NCI-H1417 treated with DMSO at 0.1 percent for 48 hours (cell line): ENCODE measurements at places on chromosomes 11 and 22.
A peak's percentile ranks its signal among the peaks of the same experiment; 100 is the strongest.

DNA sequence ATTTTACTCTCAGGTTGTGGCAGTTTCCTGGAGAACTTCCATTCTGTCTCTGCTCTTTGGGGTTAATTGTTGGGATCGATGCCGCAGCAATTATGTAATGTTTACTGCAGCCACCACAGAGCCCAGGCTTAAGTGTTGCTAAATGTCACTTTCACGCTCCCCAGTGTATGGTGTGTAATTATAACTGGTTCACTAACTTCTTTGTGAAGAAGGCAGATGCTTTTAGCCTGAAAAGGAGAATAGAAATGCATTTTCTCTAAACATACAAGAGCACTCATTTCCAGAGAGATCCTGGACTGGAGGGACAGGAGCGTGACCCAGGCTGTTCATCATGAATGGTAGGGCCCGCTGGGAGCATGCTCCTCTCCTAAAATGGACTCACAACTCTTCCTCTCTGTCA is 132.2 kb upstream of the PLET1 start:
- peak; percentile 73 for DNase-seq

DNA sequence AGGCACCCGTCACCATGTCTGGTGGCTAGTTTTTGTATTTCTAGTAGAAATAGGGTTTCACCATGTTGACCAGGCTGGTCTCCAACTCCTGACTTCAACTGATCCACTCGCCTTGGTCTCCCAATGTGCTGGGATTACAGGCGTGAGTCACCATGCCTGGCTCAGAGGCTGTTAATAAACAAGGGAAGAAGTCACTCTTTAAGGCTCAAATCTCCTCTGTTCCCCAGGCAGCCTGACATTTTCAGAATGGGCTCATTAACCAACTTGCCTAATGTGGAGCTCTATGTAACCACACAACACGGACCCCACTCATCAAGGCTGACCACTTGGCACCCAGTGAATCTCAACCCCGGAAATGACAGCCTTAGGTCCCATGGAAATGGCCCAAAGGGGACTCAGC is 24.1 kb downstream of the APOL3 start:
- no peak for DNase-seq

GRCh38 chr11:48142889-48143288 is 73.7 kb upstream of the OR4B1 start:
- no peak for DNase-seq

DNA sequence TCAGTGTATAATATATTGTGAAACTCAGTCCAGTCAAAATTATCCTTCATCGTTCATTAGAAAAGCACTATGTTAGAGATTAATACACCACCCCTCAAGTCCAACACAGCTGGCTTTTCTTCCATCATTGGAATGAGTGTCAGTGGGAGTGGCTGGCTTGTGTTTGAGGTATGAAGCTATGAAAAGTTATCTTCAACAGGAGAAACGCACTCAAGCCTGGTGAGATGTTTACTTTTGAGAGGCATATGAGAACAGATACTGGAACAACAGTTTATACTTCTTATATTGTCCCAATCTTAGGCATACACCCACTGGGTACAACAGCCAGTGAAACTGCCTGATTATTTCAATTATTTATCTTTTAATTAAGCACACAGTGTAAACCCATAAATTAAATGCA is 34.3 kb downstream of the PLEKHB1 start:
- DNase-seq = no peak

GRCh38 chr22:24068717-24069297 is 57.7 kb downstream of the CABIN1 start:
- no peak for DNase-seq

DNA sequence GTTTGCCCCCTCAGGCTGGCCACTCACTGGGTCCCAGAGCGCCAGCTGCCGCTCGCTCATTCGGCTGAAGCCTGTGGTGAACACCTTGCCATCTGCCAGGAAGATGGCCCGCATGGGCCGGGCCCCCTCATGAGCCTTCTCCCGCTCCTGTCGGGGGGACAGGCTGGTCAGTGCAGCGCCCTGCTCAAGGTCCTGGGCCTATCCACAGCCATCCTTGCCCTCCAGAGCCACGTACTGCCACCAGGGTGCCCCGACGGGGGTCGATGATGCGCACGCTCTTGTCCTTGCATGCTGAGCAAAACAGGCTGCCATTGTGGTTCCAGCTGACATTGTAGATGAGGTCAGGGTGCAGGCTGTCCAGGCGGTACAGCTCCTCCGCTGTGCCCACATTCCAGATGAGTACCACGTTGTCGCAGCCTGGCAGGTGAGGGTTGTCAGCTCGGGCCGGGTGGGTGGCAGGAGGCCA is 2.1 kb downstream of the CORO1B start:
- no peak for DNase-seq

GRCh38 chr11:9594267-9595046 is 21.0 kb downstream of the WEE1 start:
- DNase-seq = no peak

DNA sequence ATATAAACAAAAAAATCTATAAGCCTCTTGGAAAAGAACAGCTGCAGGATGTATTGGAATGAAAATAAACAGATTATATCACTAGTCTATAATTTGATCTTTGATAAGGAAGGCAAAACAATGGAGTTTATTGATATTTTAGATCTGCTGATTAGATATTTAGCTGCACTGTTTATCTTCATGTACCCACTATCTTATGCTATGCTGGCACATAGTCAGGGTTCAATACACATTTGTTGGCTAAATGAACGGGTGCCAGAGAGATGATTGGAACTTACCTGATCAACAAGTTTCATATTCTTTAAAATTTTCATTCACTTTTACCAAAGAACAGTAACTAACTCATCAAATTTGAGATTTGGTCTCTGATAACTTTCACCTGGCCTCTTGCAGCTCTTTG is 26.9 kb downstream of the MMP20 start:
- DNase-seq = no peak

DNA sequence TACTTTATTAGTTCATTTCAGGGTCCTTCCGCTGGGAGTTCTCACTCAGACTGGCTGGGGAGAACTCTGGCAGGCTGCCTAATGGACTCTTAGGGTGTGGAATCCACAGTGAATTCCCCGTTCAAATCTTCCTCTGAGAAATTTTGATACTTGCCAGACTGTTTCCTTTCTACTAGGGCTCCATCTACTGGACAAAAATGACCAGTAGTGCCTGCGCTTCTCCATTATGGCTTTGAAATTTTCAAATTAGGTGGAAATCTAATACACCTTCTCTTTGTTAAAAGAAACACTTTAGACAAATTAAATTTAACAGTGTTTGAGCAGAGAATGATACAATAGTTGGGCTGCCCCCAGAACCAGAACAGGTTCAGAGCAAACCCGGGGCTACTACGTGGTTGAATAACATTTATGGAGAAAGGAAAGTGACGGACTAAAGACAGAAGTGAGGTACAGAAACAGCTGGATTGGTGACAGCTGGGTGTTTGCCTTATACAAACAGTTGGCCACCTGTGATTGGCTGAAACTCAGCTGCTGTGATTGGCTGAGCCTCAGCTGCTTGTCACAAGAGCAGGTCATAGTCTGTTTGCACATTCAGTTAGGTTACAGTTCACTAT is 52.9 kb upstream of the FDX1 start:
- DNase-seq = peak; percentile 59

DNA sequence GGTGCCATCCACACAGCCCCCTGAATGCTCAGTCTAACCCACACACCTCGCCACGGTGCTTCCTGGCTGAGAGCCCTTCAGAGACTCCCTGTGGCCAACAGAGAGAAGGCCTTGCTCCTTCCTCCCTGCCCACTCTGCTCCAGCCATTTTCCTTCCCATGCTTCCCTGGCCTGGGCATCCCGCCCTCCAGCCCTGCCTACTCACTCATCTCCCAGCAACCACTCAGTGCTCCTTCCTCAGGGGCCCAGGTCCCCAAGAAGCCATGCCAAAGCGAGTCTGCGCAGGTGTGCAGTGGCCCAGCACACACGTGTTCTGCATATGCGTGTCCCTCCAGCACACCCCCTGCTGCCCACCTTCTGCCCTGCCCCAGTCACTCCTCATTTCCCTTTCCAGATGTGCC is 56.4 kb downstream of the NECTIN1 start:
- no peak for DNase-seq

DNA sequence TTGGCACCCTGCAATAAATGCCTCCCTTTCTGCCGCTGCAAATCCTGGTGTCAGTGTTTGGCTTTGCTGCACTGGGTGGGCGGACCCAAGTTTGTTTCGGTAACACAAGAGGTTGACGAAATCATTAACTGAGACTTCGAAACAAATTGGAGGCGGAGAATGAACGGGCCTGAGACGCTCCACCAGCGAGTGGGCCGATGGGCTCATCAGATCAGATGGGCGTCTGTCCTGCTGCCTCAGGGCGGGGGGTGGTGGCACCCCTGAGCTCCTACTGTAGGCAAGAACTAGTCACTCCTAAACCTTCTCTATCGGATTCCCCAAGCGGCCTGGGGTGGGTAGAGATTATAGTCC is 918 bp upstream of the CAPN5 start:
- no peak for DNase-seq

DNA sequence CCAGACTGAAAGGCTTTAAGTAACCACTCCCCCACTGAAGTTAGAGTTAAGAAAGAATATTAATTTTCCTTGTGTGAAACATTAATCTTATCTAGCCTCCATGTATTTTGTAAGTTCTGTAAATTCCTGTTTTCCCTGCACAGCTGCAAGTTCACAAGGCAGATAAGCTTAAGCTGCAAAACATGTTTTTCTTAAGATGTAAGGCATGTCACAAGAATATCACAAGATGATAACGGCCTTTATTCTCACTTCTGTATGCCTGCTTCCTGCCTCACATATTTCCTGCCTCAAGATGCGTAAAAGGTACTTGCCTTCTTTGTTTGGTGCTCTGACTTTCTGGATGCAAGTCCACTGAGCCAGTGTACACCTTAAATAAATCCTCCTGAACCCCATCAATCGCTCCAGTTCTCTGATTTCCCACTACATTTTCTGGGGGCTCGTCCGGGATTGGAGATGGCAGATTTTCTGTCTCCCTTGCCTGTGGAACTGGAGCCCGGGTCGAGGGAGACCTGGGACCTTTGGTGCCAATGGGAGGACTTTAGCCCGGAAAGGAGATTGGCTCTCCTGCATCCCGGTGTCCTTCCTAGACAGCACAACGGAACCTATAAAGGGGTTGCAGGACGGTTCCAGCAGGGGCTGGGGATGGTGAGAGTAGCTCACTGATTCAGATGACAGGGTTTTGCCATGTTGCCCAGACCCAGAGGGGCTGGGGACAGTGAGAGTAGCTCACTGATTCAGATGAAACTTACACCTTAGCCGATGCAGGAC is 30.2 kb downstream of the PPARA start:
- DNase-seq = no peak

DNA sequence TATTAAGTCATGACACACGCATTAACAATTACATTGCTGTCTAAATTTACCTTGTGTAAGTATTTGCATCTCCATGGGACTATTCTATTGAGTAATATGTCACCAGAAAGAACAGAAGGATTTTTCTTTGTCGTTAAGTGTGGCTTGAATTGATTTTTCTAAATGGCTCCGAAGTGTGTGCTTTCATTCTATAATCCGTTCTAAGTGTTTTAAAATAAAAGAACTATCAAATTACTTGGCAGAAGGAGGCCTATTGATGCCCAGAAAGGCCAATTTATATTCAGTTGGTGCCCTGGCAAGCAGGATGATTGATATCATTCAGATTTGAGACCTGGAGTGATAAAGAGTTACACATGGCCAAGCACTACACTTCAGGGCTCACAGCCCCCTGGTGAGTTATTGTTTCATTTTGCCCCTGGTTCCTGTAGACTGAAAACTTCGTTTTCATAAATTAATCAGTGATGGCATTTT is 538.9 kb upstream of the ANO5 start:
- peak; percentile 60 for DNase-seq

DNA sequence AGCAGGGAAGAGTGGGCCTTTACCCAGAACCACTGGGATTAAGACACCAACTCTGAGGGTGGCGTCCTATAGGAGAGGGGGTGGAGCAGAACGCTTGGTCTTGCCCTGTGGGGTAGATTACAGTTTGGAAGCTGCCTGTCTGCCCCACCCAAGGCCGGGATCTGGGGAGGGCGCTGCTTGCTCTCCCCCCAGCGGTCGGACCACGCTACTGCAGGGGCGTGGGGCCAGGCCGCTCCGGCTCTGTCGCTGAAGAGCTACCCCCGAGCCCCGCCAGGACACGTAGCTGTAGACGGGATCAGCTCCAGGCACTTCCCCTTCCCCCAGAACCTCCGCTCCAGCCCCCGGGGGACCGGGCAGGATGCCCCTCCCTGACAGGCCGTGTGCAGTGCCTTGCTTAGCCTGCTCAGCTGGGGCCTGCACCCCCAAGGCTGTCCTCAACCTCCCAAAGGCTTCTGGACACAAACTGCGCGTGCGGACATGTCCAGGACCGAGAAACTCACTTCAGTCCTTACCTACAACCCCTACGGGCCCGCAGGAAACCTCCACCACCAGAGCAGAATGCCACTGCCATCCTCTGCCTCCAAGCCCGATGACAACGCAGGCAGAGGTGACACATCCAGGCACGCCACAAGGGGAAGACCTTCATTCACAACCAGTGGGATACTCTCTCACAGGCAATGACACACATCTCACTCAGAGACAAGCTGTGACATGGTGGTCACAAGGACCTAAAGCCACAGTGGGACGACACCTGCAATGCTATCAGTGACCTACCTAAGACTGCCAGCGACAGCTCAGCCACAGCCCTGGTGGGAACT is 3.6 kb downstream of the AHNAK start:
- DNase-seq = no peak

GRCh38 chr22:37012262-37012904 is 6.9 kb downstream of the TST start:
- no peak for DNase-seq

DNA sequence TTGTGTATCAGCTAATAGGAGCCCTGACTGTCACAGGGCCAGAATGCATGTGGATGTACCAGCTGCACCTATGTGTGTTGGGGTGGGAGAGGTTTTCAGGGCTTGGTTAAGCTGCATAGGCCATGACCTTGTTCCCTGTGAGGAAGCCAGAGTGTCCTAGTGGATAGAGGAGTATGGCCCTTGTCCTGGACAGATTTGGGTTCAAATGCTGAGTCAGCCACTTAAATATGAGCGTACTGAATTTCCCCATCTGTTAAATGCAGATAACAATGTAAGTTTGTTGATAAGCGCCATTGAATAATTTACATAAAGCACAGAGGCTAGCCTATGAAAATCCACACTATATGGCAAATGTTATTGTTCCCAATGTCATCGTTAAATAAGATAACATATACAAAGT is 74.4 kb downstream of the PANX1 start:
- no peak for DNase-seq

- no peak for DNase-seq
Measured at GRCh38 chr22:27972732-27973698, 54.0 kb upstream of the PITPNB start.
